Thyroid gland (tissue), 4 donors: ENCODE measurements at places on chromosomes 6 and 20.

GRCh38 chr20:991850-992249 lies 10.3 kb downstream of the RSPO4 start:
- DNase-seq, result no peak
- H3K4me1 ChIP-seq, result no peaks in the 10 kb centered on the region
- H3K27ac ChIP-seq, result no peak overlapping the region
- no peaks in the 10 kb centered on the region for H3K36me3 ChIP-seq
- no peak overlapping the region for H3K4me3 ChIP-seq
- no peaks in the 10 kb centered on the region for H3K27me3 ChIP-seq

GRCh38 chr20:49685809-49686208 lies 27.9 kb downstream of the B4GALT5 start:
- no peak for DNase-seq
- H3K27ac ChIP-seq, result no peak overlapping the region
- H3K4me3 ChIP-seq, result no peak overlapping the region

- no peak overlapping the region for H3K4me3 ChIP-seq
- H3K36me3 ChIP-seq, result no peaks in the 10 kb centered on the region
- no peak for DNase-seq
- no peak overlapping the region for H3K27ac ChIP-seq
These were observed 7.5 kb upstream of the NUP153 start for GRCh38 chr6:17714177-17714576.

GRCh38 chr6:110542311-110543024 lies 66.1 kb upstream of the SLC22A16 start:
- no peak for DNase-seq
- no peak overlapping the region for H3K4me3 ChIP-seq
- no peaks in the 10 kb centered on the region for H3K27me3 ChIP-seq
- no peaks in the 10 kb centered on the region for H3K36me3 ChIP-seq
- H3K27ac ChIP-seq, result no peak overlapping the region
- H3K4me1 ChIP-seq, result no peaks in the 10 kb centered on the region

DNA sequence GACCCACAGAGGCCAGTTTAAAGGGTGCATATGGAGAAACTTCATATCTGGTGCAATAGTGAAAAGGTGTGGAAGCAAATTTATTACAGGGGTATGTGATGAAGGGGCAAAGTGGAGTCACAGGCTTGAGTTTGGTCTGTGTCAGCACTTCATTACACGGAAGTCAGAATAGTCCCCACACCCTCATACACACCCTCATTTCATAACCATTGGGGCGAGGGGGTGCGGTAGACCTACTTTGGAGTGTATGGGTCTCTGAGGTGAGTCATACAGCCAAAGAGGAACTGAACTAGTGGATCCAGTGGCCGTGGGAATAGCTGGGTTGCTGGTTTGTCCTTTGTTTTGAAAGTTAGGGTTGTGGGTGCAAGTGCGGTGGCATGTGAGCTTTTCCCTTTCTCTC lies 3.3 kb downstream of the TM9SF4 start:
- H3K27me3 ChIP-seq, result no peaks in the 10 kb centered on the region
- H3K36me3 ChIP-seq, result no peaks in the 10 kb centered on the region
- H3K4me3 ChIP-seq, result no peak overlapping the region
- H3K27ac ChIP-seq, result no peak overlapping the region

GRCh38 chr20:53848304-53848703 lies 222.1 kb downstream of the BCAS1 start:
- H3K36me3 ChIP-seq, result no peaks in the 10 kb centered on the region
- no peaks in the 10 kb centered on the region for H3K27me3 ChIP-seq
- DNase-seq, result no peak
- H3K4me1 ChIP-seq, result peaks cover 26% of the 10 kb centered on the region

- no peak overlapping the region for H3K27ac ChIP-seq
- H3K27me3 ChIP-seq, result no peaks in the 10 kb centered on the region
- H3K36me3 ChIP-seq, result no peaks in the 10 kb centered on the region
- no peak for DNase-seq
These were observed 6.7 kb downstream of the TTLL2 start for GRCh38 chr6:167331565-167331964.

DNA sequence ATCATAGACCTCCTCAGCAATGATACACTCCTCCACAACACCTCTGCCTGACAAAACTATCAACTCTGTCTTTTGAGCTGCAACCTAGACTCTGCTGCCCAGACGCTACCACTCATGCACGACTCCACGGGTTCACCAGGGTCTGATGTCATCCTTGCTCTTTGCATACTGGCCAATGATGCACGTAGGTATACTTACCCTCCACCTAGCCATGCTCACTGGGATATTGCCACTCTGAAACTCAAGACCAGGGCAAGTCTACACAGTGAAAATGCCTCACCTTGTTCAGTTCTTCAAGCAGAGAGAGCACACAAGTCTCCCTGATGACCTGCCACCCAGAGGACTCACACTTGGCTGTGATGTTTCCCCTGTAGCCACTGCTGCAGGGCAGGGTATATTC lies 27.7 kb downstream of the ADGRF1 start:
- no peak for DNase-seq
- H3K36me3 ChIP-seq, result no peaks in the 10 kb centered on the region
- no peaks in the 10 kb centered on the region for H3K27me3 ChIP-seq

DNA sequence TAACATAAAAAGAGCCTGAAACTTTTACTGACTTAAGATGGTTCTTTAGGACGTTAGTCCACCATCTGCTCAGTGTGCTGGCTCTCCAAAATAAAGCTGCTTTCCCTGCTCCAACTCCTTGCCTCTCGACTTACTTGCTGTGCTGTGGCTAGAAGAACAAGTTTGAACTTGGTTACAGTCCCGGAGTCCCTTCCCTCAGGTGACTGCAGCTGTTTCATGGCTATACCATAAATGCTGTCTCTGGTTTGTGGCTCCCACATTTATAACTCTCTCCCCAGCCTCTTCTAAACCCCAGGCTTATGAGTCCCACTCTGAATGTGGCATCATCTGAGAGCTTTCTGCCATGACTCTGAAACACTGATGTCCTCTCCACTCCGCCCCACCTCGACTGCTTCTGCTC lies 306.4 kb upstream of the PRND start:
- no peak overlapping the region for H3K27ac ChIP-seq
- no peaks in the 10 kb centered on the region for H3K36me3 ChIP-seq
- no peaks in the 10 kb centered on the region for H3K27me3 ChIP-seq

- H3K4me1 ChIP-seq, result no peaks in the 10 kb centered on the region
- no peaks in the 10 kb centered on the region for H3K36me3 ChIP-seq
- no peaks in the 10 kb centered on the region for H3K27me3 ChIP-seq
- DNase-seq, result no peak
- no peak overlapping the region for H3K27ac ChIP-seq
These were observed 38.9 kb downstream of the CDH22 start for GRCh38 chr20:46269372-46269771.

DNA sequence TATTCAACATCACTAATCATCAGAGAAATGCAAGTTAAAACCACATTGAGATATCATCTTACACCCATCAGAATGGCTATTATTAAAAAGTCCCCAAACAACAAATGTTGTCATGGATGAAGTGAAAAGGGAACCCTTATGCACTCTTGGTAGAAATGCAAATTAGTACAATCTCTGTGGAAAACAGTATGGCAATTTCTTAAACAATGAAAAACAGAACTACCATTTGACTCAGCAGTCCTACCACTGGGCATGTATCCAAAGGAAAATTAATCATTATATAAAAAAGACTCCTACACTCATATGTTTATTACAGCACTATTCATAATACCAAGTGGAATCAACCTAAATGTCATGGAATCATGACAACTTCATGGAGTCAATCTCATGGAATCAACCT lies 611.3 kb upstream of the GJE1 start:
- no peak for DNase-seq
- H3K36me3 ChIP-seq, result no peaks in the 10 kb centered on the region
- no peaks in the 10 kb centered on the region for H3K27me3 ChIP-seq
- no peak overlapping the region for H3K4me3 ChIP-seq
- H3K4me1 ChIP-seq, result no peaks in the 10 kb centered on the region

DNA sequence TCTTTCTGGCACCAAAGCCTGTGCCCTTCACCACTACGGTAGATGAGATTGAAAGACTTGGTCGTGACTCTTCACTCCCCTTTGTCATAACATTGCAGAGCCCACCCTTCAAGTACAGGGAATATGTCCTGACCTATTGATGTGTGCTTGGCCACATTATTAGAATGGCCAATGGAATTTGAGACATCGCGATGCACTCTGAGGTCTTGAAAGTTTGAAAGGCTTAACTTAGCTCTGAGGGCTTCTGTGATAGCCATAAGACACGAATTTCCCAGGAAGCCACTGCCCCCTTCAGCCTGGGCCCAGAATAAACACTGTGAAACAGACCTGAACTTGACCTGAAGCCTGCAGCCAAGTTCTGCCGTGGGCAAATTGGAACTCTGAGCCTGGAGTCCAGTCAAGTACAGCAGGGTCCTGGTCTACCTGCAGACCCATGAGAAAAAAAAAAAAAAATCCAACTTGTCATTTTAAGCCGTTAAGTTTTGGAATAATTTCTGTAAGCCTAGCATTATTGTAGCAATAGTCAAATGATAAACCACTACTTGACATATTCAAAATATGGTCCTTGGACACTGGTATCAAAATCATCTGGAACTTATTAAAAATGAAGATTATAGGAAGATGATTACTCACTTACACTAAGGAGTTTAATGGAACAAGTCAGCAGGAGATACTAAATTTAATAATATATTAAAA lies 36.9 kb upstream of the TRAF3IP2 start:
- no peak overlapping the region for H3K4me3 ChIP-seq
- H3K27ac ChIP-seq, result no peak overlapping the region
- no peaks in the 10 kb centered on the region for H3K36me3 ChIP-seq

- no peaks in the 10 kb centered on the region for H3K27me3 ChIP-seq
- no peaks in the 10 kb centered on the region for H3K36me3 ChIP-seq
- DNase-seq, result no peak
- no peak overlapping the region for H3K4me3 ChIP-seq
- no peak overlapping the region for H3K27ac ChIP-seq
- H3K4me1 ChIP-seq, result peaks cover 5% of the 10 kb centered on the region
These were observed 5.2 kb upstream of the CNR1 start for GRCh38 chr6:88171312-88171711.
